ENCODE measurements at places on chromosomes 1 and 21. TPM values are rescaled to one million over a fixed set of nuclear protein-coding genes. Genes with fewer than 3 reads are reported as not detected.

Gene CELA3A
- total RNA-seq = not detected

DNA sequence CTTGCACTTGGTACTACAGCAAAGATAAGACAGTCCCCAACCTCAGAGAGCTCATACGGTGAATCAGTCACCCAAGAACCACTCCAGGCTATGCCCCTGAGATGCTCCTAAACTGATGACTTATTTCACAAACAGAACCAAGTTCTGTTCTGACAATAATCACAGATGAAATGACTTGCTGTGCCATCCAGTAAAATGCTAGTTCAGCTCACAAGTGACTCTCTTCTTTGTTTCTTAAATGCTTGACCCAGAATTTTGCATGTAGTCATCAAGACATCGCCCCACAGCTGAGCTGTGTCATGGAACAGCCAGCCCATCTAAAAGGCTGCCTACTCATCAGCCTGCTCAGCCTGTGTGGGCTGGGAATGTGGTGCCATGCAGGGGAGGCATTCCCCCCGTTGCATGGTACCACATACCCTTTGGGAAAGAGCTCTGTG is 6.1 kb upstream of the SLC19A2 start:
- no peak for DNase-seq

Gene CNR2
- not detected for total RNA-seq

DNA sequence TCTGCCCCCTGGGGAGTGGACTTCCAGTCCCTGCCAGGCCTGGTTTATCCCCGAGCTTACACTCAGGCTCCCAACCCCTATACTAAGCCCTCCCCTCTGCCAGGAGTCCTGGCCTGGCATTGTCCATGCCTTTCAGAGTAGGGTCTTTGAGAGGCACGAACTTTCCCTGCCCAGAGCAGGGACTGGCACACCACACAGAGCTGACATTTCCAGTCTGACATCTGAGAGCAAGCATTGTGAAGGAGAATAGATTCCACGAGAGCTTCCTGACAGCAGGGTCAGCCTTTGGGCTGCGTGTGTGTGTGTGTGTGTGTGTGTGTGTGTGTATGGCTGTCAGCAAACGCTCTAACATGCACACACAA is 59.5 kb upstream of the LAPTM5 start:
- DNase-seq = peak; percentile 31
